ENCODE measurements at places on chromosomes 7 and 10.

- DNase-seq = no peak
Measured at GRCh38 chr7:126792521-126792920, 460.2 kb downstream of the GRM8 start.

DNA sequence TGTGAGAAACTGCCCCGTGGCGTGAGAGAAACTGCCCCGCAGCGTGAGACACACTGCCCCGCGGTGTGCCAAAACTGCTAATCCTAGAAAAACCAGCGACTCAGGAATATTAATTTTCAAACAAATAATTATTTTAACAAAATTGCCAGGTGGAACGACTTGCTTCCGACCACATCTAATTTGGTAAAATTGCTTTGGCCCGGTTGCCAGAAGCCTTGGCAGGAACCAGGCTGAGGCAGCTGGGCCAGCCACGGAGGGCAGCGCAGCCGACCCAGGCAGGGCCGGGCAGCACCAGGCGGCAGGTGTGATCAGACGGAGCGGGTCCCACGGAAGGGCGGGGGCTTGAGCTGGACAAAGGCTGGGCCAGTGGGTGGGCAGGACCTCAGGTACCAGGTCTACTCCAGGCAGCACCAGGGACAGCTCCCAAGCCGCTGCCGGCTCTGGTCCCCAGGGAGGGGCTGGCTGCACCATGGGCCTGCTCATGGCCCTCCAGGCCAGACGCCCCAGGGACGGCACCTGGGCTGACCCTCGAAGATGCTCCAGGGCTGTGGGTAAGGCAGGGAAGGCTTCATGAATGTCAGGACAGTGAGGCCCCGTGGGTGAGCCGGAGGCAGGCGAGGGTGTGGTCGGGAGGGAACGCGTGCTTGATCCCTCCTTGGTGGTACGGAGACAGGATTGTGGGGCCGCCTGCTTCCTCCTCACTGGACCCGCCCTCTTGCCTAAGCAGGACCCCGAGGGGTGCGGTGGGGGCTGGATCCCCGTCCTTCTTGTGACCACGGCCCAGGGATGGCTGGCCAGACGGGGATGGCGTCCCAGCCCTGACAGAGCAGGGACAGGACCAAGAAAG lies 7.7 kb upstream of the ADGRA1 start:
- no peak for DNase-seq

- no peak for DNase-seq
Measured at GRCh38 chr7:12220389-12221046, 9.4 kb downstream of the TMEM106B start.

- DNase-seq = no peak
Measured at GRCh38 chr10:73601486-73601921, 10.4 kb upstream of the USP54 start.

GRCh38 chr10:672992-673391 lies 16.5 kb downstream of the DIP2C start:
- no peak for DNase-seq

Measured in activated T-cell treated with anti-CD3 and anti-CD28 coated beads, Interleukin-2, amount 50 U/mL, for 1 hour (primary cell).